ENCODE measurements at places on chromosomes 3 and 15. TPM values are rescaled to one million over a fixed set of nuclear protein-coding genes. Genes with fewer than 3 reads are reported as not detected.

CEP97 gene
- total RNA-seq, result 9.4 TPM

TM4SF4 gene
- total RNA-seq, result not detected

AADACL2 gene
- total RNA-seq, result not detected

KY gene
- total RNA-seq, result 0.28 TPM

CHRM5 gene
- under 0.01 TPM for total RNA-seq

SPINK8 gene
- total RNA-seq, result not detected

VPS13C gene
- total RNA-seq, result 56.9 TPM

SLC51B gene
- 2.0 TPM for total RNA-seq

HAUS2 gene
- 21.6 TPM for total RNA-seq

AZI2 gene
- total RNA-seq, result 193 TPM

ALS2CL gene
- total RNA-seq, result 1.2 TPM

MNS1 gene
- total RNA-seq, result 1.1 TPM

FAM227B gene
- 4.4 TPM for total RNA-seq

SLC28A2 gene
- total RNA-seq, result not detected

TRIM42 gene
- not detected for total RNA-seq

ASB14 gene
- total RNA-seq, result not detected

SGO1 gene
- total RNA-seq, result 0.57 TPM

Data from smooth muscle cell of bladder (primary cell).